SK-MEL-5 (cell line): ENCODE measurements at places on chromosomes 12 and 14. TPM values are rescaled to one million over a fixed set of nuclear protein-coding genes. Genes with fewer than 3 reads are reported as not detected.

PRB4 gene
- total RNA-seq: not detected in 2 replicates

C1R gene
- total RNA-seq: 2.0 and 2.5 TPM in 2 replicates

MLEC gene
- 150 and 156 TPM in 2 replicates for total RNA-seq

FAM186B gene
- 0.75 and 0.95 TPM in 2 replicates for total RNA-seq

CAPZA3 gene
- total RNA-seq: not detected in 2 replicates

- peak; percentile 41 for DNase-seq
Observed at GRCh38 chr14:71320734-71321573, 413.7 kb downstream of the PCNX1 start.

DNA sequence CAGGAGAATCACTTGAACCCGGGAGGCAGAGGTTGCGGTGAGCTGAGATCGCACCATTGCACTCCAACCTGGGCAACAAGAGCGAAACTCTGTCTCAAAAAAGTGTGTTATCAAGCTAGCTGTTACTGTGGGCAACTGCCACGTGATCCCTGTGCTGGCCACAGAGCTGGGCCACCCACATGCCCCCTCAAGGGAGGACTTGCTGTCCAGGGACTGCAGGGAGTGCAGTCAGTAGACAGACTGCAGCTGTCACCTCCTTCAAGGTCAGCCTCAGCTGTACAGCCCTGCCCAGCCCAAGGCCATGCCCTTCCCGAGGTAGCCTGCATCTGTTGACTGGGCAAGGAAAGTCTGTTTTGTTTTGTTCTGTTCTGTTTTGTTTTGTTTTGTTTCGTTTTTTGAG, 46.6 kb upstream of the BICDL1 start:
- no peak for DNase-seq

GRCh38 chr14:92660571-92660970, 87.9 kb downstream of the LGMN start:
- peak; percentile 68 for DNase-seq

DNA sequence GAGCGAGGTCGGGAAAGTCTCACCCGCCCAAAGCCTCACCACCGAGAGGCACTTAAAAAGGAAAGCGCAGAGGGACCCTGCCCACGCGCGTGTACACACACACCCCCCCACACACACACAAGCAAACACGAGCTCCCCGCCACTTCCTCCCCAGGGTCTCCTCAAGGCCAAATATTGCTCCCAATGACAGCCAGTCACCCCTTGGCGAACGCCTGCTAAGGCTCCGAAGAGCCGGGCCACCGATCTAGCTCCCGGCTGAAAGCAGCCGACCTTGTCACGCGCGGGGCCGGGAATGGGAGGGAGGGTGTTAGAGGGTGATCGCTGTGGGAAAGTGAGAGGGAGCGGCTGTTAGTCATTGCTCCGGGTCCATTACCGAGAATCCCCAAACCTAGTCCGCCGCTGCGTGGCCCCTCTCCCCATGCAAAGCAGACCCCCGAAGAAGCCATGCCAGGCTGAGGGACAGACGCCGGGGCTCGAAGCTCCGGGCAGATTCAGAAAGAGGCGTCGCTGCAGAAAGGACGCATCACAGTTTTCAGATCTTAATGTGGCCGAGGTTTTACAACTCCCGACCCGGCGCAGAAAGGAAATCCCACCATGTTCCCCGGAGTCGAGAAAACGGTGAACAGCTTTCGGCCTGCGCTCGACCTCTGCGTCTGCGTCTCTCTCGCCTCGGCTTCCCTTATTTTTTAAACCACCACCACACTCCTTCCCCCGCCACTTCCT, 2.6 kb downstream of the BMP4 start:
- DNase-seq: peak; percentile 17

DNA sequence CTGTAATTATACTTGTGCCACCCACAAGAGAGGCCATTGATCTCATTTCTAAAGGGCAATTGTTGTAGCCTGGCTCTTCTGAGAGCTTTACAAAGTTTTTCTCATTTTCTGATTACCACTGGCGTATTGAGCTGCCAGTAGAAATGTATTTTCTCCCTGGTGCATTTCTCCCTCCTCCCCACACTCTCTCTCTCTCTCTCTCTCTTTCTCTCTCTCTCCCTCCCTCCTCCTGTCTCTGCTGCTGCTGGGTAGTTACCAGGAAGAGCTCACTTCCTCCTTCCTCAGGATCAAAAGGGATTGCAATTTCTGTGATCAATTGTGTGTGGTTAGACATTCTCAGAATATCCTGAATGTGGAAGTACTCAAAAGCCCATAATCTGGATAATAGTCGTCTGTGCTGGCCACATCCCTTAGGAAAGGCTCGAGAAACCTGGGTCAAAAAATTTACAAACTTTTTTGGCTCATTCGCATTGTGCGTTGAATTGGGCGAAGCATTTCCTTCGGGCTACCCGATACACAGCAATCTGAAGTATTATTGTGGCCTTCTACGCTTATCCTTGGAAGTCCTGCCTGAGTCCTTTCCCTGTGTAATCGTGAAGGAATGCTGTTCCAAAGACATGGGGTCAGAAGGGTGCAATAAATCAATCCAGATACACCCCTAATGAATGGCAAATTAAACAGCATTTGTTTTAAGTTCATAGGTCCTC, 254.8 kb downstream of the MSRB3 start:
- DNase-seq: peak; percentile 21

DNA sequence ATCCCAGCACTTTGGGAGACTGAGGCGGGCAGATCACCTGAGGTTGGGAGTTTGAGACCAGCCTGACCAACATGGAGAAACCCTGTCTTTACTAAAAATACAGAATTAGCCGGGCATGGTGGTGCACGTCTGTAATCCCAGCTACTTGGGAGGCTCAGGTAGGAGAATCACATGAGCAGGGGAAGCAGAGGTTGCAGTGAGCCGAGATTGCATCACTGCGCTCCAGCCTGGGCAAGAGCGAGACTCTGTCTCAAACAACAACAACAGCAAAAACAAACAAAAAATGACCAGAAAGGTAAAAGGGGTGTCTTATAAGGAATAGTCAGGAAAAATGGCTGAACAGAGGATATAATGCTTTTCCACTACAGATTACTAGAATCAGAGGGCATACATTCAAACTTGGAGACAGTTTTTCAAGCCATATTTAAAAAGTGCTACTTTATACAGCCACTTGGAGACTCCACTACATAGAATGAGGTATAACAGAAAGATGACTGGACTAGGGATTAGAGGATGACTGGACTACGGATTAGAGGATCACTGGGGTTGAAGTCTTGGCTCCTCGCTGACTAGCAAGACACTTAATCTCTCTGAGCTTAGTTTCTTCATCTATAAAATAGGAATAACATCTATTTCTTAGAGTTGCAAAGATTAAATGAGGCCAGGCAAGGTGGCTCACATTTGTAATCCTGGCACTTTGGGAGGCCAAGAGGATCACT, 4.9 kb upstream of the CS start:
- DNase-seq: no peak

DNA sequence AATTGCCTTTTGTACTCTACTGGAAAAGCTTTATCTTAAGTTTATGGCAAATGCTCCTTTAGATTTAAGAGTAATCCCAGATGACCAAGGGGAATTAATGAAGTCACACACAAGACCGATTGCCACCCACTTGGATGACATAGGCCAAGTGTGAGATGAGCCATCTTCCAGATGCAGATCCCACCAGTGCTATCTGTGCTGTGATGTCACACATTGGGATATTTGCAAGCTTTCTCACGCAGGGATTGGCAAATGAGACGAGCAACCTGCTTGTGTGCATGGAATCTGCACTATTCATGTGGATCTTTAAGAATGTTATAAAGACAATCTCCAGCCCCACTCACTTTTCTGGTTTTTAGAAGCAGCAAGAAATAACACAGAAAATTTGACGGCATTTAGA, 602.1 kb upstream of the TMEM132C start:
- DNase-seq: no peak

DNA sequence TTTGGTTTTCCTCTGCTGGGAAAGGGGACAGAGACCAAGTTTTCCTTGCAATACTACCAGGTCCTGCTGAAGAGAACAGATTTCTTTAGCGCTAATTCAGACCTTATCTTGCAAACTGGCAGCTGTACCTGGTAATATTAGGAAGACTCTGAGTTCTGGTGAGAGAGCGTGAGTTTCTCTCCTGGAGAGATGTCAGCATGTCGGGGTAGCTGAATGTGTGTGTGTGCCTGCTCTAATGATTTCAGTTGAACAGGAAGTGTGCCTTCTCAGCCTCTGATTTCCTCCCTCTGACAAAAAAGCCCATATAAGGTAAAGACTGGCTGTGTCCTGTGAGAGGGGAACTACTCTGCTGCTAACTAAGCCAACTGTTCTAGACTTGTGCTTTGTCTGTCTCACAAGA, 10.3 kb upstream of the ERP27 start:
- DNase-seq: peak; percentile 38

DNA sequence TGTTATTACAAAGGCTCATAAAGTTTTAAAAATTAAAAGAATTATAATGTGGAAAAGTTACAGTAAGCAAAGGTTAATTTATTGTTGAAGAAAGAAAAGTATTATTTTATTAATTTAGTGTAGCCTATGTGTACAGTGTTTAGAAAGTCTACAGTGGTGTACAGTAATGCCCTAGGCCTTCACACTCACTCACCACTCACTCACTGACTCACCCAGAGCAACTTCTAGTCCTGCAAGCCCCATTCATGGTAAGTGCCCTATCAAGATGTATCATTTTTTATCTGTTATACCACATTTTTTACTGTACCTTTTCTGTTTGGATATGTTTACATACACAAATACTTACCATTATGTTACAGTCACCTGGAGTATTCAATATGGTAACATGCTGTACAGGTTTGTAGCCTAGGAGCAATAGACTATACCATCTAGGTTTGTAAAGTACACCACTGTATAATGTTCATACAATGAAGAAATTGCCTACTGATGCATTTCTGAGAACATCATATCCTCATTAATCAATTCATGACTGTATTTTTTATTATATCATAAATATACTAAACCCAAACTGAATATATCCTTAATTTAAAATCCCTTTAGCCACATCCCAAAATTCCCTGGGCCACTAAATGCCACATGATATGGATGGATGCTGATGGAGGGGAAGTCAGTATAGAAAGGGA, 43.6 kb upstream of the NID2 start:
- DNase-seq: no peak

- DNase-seq: no peak
Observed at GRCh38 chr14:94450722-94451090, 1.9 kb downstream of the SERPINA11 start.

GRCh38 chr14:26330982-26331381, 266.9 kb downstream of the NOVA1 start:
- DNase-seq: no peak

GRCh38 chr14:36664322-36665193, 2.9 kb downstream of the PAX9 start:
- DNase-seq: no peak

- no peak for DNase-seq
Observed at GRCh38 chr12:107107381-107107780, 14.0 kb upstream of the CRY1 start.

- DNase-seq: no peak
Observed at GRCh38 chr12:20361416-20361815, 6.9 kb upstream of the PDE3A start.
